ENCODE measurements at places on chromosomes 7 and 10.

DNA sequence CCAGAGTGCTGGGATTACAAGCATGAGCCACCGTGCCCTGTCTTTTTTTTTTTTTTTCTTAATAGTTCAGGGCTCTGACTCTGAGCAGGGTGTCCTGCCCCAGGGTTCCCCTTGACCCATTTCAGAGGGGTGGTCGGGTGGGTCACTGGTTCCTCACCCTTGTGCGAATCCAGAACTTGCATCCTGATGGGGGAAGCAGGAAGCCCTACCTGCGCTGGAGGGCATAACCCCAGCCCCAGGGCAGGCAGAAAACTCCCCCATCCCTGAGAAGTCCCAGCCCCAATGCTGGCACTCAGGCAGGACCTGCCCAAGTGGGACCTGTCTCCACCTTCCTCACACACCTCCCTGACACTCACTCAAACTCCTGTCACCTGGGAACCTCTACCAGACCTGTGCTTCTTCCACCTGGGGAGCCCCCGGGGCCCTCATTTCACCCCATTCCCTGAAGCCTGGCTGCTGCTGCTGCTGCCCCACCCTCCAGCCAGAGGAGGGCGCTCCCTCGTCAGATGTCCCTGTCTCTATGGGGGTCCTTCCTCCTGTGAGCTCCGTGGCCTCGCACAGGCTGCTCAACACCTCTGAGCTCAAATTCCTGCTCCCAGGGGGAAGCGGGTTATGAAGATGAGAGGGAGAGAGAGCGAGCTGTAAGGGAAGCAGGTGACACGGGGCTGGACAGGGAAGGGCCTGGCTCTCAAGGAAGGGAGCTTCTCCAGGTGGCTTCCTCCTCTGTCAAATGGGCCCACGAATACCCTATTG lies 15.1 kb upstream of the ZNF273 start:
- peak; percentile 30 for DNase-seq

- peak; percentile 37 for DNase-seq
These were observed 40.5 kb upstream of the SLF2 start for GRCh38 chr10:100872034-100872791.

DNA sequence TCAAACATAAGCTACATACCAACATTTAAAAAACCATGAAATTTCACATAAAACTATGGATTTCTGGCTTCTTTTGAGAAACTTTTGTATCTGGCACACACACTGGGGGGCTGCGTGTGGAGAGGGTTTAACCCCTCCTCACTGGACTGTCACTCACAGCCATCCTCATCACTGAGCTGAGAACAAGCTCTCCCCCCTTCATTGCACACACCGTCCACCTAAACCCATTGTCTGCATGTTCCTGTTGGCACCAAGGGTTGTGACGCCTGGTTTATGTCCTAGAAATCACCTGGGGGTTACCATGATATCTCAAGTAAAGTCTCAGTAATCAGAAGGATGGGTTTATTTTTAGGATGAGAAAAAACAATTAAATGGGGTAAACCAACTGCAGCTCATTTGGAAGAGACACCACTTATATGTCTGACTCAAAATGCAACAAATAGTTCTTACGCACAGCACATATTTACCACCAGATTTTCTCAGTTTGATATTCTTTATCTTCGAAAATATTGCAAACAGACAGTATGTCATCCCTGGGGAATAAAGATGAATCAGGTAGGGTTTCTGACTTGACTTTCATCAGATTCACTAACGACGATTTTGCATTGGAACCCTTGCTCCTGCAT lies 218.5 kb upstream of the KLF6 start:
- no peak for DNase-seq

GRCh38 chr7:36591636-36592035 lies 132.7 kb downstream of the AOAH start:
- no peak for DNase-seq

DNA sequence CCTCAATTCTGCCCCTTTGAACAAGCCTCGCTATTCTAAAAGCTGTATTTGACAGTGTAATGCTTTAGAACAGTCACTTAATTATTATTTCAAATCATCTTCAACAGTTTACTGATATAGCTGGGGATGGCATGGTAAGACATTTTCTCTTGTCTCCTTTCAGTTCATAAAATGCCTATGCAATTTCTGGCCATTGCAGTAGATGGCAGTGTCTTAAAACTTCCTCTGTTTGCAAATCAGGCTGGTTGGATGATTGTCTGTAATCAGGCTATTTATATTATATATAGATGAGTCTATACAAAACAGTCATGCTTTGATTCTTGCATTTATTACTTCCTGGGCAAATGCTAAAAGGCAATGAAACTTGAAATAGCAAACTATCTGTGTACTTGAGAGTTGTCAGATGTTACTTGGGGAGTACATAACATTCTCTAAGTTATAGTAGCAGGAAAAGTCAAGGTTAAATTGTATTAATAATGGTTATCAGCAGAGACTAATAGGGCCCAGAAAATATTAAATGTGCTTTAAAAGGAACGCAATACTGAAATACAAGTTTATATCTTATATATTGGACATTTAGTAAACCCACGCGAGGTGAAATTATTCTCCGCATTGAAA lies 55.5 kb upstream of the LHFPL3 start:
- no peak for DNase-seq

- no peak for DNase-seq
These were observed 20.9 kb downstream of the FAM24A start for GRCh38 chr10:122931088-122931906.

DNA sequence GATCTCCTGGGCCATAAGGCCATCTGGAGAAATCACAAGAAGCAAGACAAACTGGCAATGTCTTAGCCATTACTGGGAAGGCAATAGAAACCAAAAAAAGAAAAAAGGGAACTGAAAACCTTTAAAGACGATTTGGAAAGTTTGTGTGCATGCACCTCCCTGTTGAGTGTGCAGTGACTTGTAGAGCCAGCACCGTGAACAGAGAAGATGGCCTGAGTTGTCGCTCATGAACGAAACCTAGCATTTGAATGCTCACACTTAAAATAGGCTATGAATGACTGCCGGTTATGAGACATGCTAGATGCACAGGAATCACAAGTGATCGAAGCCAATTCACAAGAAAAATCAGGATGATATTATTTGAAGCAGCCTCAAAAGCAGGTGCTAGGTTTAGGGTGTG lies 151.3 kb upstream of the ADO start:
- DNase-seq = no peak

GRCh38 chr7:80736371-80737125 lies 98.1 kb downstream of the CD36 start:
- DNase-seq = no peak

- DNase-seq = no peak
These were observed 47.1 kb downstream of the DIP2C start for GRCh38 chr10:642186-642890.

DNA sequence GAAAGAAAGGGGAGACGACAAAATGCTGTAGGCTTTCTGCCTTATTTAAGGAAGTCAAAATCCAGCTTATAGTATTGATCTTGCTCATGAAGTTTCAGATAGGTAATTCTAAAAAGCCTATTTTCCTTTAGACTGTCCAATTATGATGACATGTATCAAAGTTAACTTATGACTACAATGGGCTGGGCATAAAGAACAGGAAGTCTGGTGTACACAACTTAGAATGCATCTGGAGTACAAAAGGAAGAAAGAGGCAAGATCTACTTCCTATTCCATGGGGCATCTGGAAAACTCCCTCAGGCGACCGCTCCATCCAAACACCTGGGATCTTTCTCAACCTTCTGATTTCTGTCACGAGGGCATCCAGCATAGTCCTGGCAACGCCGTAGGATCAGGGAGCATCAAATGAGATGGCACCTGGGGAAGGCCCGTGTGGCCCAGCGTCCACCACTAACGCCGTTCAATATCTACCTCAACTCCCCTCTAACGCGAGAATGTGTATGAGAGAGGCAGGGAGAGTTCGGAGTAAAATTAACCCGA lies 512 bp downstream of the FAM24B start:
- DNase-seq = no peak

GRCh38 chr10:49518982-49519578 lies 19.8 kb downstream of the ERCC6 start:
- DNase-seq = no peak

DNA sequence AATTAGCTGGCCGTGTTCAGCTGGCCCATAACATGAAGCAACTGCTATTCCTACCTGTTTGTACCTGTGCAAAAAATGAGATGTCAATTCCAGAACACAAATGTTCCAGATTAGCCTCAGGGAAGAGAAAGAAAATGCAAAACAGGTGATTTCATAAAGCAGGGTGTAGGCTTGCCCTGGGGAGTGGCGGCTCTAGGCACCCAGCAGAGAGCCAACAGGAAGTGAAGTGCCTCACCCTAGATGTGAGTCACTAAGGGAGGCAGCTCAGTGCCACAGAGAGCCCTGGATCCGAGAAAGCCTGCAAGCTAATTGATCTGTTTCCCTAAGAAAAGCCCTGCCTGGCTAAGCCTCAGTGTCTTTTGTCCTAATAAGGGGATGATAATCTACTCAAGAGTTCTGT lies 240.0 kb downstream of the ARHGAP21 start:
- no peak for DNase-seq

DNA sequence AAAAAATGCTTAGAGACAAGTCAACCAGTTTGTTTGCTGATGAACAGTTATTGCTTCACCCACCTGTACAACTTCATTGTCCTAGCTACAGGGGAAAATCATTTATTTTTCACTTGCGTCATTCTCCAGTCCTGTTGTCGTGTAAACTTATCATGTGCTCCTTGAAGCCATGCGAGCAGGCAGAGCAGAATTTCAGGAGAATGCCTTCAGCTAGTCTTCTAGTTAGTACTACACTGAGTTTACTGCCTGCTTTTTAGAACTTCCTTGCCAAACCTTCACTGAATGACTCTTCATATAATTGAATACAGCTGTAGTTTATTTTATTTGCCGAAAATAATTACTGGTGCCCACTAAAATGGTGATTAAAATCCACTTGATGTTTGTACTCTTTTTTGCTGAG lies 15.6 kb downstream of the RPA3 start:
- DNase-seq = no peak

DNA sequence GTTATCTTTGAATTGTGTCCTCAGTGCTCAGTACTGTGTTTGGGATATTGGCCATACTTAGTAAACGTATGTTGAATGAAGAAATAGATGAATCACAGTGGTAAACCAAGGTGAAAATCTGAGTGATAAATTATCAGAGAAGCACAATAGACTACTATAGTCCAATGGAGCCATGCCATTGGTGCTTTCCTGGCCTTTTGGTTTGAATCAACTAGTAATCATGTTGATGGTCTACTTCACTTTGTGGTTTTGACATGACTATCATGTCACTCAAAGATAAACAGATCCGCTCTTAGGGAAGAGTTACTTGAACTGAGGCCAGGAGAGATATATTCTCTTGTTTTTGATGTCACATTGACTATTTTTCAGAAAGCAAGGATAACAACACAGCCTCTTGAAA lies 86.1 kb upstream of the IGFBP3 start:
- no peak for DNase-seq

DNA sequence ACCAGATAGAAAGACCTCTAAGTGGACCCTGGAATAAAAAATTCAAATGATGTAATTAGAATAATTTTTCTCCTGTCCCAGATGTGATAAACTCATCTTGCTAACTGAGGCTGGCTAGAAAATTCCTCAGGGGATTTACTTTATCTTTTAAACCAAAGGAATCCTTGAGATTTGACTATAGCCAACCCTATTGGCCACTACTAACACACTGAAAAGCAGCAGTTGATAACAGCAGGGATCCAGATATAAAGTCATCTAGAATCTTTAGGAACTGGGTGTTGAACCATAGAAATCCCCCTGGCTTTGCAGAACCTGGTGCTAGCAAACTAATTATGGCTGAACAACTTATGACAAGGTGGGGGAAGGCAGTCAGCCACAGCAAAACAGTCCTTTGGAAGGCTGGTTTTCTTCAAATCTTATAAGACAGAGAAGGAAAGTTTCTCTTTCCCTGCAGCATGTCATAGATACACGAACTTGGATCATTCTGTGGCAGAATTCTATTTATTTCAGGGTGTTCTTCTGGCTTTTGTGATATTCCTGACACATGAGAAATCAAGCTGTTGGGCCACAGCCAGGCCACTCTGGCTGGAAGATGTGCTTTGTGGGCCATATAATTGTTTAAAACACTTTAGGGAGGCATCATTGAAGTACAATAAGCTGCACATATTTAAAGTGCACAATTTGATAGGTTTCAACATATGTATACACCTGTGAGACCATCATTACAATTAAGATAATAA lies 643.6 kb downstream of the SORCS3 start:
- DNase-seq = no peak
